Dermis microvascular lymphatic vessel endothelial cell (primary cell): ENCODE measurements at places on chromosomes 5 and 9.
A peak's percentile ranks its signal among the peaks of the same experiment; 100 is the strongest.

GRCh38 chr9:34375901-34376595 lies 650 bp downstream of the MYORG start:
- DNase-seq: no peak

GRCh38 chr9:95650720-95651119 lies 133.9 kb upstream of the PTCH1 start:
- DNase-seq: no peak

DNA sequence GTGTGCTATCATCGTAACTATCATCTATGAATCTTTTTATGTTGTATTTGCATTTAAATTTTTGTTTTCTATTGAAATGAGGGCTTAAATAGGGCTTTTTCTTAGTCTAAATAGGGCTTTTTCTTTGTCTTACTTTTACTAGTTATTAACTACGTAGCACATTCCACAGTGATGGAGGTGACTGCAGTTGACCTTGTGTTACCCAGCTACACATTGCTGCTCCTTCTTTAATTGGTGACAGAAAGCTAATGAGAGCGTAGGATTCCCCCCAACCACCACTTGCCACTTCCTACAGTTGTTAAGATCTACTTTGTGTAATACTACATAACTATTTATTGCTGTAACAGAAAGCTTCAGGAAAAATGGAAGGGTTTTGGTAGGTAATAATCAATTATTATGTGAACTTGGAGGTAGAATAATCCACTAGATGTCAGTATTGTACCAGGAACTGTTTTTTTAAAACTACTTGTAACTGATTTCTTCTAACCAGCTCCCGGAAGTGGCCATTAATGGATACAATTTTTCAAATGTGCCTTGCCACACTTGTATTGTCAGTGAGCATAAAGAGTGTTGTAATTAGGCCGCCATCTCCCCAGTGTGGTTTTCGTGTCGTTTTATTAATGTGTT lies 18.0 kb downstream of the MTRR start:
- DNase-seq: no peak

DNA sequence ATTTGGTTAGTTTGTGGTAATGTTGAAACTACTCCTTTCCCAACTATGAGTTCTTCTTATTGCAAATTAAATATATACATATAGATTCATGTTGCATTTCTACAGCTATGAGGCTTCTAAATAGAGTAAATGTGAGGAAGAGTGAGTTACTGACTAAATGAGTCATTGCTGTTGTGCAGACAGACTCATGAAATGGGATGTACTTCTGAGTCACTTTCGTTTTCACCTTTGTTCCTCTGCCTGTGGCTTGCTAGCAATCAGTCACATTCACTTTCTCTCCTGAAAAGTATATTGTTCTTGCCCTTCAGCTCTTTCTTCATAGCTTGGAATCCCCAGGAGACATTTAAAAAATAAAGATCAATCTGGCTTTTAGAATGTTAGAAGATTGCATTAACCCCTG lies 295.5 kb upstream of the SMC2 start:
- peak; percentile 1 for DNase-seq

GRCh38 chr9:20095430-20096092 lies 306.7 kb upstream of the SLC24A2 start:
- no peak for DNase-seq
